PC-9 (cell line): ENCODE measurements at places on chromosomes 2 and 18. TPM values are rescaled to one million over a fixed set of nuclear protein-coding genes. Genes with fewer than 3 reads are reported as not detected.

Gene SULT1C2
- 2.1 and 3.0 TPM in 2 replicates for total RNA-seq

Gene ECEL1
- not detected in 2 replicates for total RNA-seq

Gene ACMSD
- not detected in 2 replicates for total RNA-seq

Gene EVX2
- total RNA-seq: not detected in 2 replicates

Gene DNAJC27
- 5.1 and 6.3 TPM in 2 replicates for total RNA-seq

Gene SLC23A3
- total RNA-seq: 7.1 and 7.9 TPM in 2 replicates

Gene REG1A
- not detected in 2 replicates for total RNA-seq

Gene MOGAT1
- 0.35 and 0.65 TPM in 2 replicates for total RNA-seq

Gene CYTIP
- total RNA-seq: not detected in 2 replicates

Gene RGPD5
- 35.4 and 60.6 TPM in 2 replicates for total RNA-seq

Gene LAMA3
- total RNA-seq: 44.4 and 54.7 TPM in 2 replicates

Gene CABLES1
- total RNA-seq: 10.0 and 11.8 TPM in 2 replicates

Gene TXNDC2
- 0.11 TPM in 1 of 2 replicates, not detected in the other for total RNA-seq

Gene LBX2
- total RNA-seq: 0.76 and 2.0 TPM in 2 replicates

Gene BCL11A
- not detected in 2 replicates for total RNA-seq

Gene RNU2-63P
- 3.9 TPM in 1 of 2 replicates, not detected in the other for total RNA-seq

Gene CGREF1
- total RNA-seq: 0.37 TPM in 1 of 2 replicates, not detected in the other

Gene DSC2
- 13.9 and 16.5 TPM in 2 replicates for total RNA-seq

Gene TDRD15
- total RNA-seq: 1.9 and 2.9 TPM in 2 replicates

Gene ARHGAP28
- total RNA-seq: not detected in 2 replicates

Gene SPATA3
- not detected in 2 replicates for total RNA-seq

Gene GPR45
- not detected in 2 replicates for total RNA-seq

Gene CYBRD1
- 125 and 132 TPM in 2 replicates for total RNA-seq
